ENCODE measurements at places on chromosomes 3 and 15. TPM values are rescaled to one million over a fixed set of nuclear protein-coding genes. Genes with fewer than 3 reads are reported as not detected.
A peak's percentile ranks its signal among the peaks of the same experiment; 100 is the strongest.

Gene FRMD5
- 4.1 TPM for total RNA-seq

DNA sequence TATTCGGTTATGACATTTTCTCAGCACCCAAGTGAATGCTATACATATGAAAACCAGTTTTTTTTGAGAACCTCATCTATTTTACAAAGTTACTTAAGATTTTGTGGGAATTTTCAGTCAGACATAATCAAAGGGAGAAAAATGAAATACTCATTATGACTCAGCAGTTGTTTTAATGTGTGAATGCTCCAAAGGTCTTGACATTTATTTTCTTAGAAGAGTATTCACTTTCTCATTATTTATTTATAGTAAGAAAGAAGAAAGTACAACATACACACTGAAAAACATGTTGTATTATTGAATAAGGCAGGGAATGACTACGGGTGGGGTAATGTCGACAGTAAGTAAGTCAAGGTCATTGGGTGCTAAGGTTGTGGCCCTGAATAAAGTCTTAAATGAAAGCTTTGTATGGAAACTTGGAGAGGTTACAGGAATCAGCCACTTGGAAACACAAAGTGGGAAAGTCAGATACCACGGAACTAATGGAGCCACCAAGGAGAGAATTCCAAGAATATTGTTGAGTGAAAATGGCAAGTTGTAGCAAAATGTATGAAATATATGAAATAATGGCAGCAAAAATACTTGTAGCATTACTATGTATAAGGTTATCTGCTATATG lies 844.5 kb downstream of the TBL1XR1 start:
- peak; percentile 7 for DNase-seq

Gene TTC23
- total RNA-seq: 34.5 TPM

- no peak for DNase-seq
These were observed 35.3 kb downstream of the MUC20 start for GRCh38 chr3:195755791-195756676.

Gene BFSP2
- not detected for total RNA-seq

Gene CKMT1A
- not detected for total RNA-seq

DNA sequence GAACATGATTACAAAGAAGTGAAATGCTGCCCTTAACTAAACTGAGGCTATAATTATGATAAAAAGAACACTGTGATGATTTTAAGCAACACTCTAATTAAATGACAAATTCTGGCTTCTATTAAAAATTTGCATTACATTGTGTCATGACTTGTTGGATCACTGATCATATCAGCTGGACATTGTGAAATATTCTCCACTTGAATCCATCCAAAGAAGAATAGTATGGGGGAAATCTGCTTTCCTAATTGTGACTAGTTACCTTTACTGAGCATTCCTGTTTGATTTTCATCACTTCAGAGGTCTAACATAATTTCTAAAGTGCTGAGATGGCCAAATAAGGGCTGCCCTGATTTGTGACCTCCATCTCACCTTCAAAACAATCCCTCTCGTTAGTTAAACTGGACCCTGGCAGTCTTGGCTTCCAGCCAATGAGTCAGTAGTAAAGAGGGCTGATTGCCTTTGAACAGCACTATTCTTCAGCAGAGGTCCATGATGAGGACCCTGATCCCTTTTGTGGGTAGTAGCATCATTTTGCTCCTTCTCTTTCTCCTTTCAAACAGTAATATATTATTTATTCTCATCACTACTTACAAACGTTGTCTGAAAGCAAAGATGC lies 53.5 kb upstream of the LEKR1 start:
- DNase-seq: peak; percentile 82

DNA sequence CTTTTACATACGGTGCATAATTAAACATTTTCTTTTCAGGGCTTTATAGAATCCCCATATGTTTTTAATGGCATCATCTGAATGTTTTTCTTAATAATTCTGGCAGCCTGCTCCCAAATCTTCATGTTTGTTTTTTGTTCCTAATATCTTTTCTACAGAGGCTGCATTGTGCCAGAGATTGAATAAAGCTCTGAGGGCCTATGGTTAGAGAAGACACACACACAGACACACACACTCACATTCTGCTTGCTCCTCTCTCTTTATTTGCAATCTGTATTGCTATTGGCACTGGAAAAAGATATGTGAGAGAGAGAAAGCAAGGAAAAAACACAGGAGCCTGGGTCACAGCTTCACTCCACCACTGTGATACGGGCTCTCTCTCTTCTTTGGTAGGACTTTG lies 136.0 kb downstream of the MECOM start:
- DNase-seq: no peak

GRCh38 chr3:88105325-88105724 lies 44.4 kb upstream of the C3orf38 start:
- DNase-seq: no peak

GRCh38 chr3:142105991-142106390 lies 43.4 kb downstream of the TFDP2 start:
- DNase-seq: no peak

- DNase-seq: no peak
These were observed 103.8 kb downstream of the GAP43 start for GRCh38 chr3:115727135-115727534.

DNA sequence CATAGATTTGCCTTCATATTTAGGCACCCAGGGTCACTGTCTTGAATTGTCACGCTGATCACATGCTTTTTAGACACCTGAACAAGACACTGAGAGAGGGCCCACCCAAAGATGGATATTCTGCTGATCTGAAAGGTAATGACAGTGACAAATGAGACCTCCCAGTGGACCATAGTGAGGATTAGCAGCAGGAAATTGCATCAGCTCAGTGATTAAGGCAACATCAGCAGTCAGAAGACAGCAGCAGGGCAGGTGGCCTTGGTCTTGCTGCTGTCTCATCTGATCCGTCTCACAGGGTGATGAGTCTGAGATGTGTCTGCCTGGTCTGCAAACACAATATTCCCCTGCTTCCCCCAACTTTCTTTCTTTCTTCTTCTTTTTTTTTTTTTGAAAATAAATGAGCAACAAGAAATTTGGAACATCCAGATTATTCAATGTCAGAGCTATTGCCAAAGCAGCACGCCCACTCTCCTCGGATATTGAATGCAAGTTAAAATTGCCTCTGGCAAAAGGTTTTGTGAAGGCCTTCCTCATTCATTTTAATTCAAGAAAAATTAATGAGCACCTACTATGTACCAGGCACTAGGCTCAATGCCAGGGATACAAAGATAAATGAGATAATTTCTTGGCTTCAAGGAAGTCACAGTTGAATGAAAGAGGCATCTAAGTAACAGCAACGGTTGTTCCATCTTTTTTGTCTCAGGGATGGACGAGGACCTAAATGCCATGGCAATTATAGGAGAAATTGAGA lies 14.1 kb downstream of the OTOL1 start:
- no peak for DNase-seq

Gene ADPGK
- 86.4 TPM for total RNA-seq

Gene PTX3
- total RNA-seq: 17.6 TPM

Gene LRRIQ4
- not detected for total RNA-seq
